ENCODE measurements at places on chromosomes 2 and 18.

DNA sequence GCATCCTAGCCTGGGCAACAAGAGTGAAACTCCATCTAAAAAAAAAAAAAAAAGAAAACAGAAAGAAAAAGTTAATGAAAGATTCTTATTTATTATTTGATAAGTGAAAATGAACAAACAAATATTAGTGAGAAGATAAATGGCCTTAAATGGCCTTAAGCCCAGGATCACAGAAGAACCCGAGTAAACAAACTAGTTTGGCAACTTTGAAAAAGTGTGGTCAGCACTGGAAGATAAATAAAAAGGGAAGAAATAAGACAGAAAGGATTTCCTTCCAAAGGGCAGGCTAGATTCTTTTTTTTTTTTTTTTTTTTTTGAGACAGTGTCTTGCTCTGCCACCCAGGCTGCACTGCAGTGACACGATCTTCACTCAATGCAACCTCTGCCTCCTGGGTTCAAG, 692.4 kb downstream of the CPS1 start:
- no peak for DNase-seq

GRCh38 chr2:119711352-119711751, 32.4 kb downstream of the TMEM177 start:
- DNase-seq: no peak

DNA sequence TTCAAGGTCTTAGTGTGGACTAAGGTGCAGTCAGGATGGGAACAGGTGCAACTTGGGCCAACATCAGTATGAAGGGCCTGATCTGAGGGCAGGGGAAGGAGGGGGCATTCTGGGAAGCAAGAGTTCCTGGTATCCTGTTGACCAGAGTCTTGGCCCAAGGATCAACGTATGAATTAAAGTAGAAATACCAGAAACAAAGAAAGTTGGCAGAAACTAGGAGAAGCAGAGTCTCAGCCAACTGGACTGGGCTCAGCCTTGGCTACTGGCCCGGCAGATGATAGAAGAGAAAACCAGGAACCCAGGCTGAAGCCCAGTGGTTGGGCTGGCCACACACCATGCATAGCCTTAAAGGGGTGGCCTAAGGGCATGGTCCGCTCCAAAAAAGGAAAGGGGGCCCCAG, 2.3 kb downstream of the CETN1 start:
- no peak for DNase-seq

DNA sequence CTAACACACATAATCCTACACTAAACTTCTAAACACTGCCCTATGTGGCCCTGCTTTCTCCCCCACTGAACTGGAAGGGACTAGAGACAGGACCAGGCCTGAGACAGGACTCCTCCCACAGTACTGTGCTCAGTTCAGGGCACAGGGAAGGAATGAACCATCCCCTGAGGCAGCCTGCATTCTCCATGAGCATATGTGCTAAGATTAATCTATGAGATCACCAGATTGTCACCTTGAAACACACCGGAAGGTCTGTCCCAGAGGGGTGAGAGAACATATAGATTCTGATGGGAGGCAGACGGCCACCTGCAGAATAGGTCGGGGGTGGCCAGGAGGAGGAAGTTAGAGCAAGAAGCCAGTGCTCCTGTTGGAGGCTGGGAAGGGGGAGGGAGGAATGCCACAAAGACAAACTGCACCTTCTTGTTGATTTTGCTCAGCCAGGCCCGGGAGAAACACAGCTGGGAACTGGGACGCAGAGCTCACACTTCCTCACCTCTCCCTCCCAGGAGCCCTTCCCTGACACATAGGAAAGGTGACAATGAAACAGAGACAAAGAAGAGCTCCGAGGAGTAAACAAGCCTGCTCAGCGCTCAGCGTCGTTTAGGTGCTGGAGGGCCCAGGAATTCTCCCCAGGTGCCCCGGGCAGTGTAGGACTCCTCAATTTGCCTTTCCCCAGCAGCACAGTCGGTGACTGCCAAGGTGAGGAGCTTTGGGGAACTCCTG, 52.1 kb downstream of the ZBTB7C start:
- no peak for DNase-seq
